ENCODE measurements at places on chromosomes 2 and 18. TPM values are rescaled to one million over a fixed set of nuclear protein-coding genes. Genes with fewer than 3 reads are reported as not detected.

GRCh38 chr2:39734445-39734844 is 44.6 kb downstream of the THUMPD2 start:
- H3K27me3 ChIP-seq = no peaks in the 10 kb centered on the region
- H3K4me3 ChIP-seq = no peak overlapping the region
- H3K27ac ChIP-seq = no peak overlapping the region
- H3K36me3 ChIP-seq = no peaks in the 10 kb centered on the region

CELF4 gene
- 2.9 TPM for polyA plus RNA-seq

NEB gene
- 0.75 TPM for polyA plus RNA-seq

WNT6 gene
- 22.8 TPM for polyA plus RNA-seq

GRCh38 chr2:207530160-207531031 is 634 bp downstream of the CREB1 start:
- no peaks in the 10 kb centered on the region for H3K27me3 ChIP-seq
- peak; percentile 54 for DNase-seq
- H3K4me3 ChIP-seq = peak overlapping the region; percentile 96
- H3K4me1 ChIP-seq = peaks cover 16% of the 10 kb centered on the region
